GM23248 (cell line): ENCODE measurements at places on chromosomes 5 and 9.

DNA sequence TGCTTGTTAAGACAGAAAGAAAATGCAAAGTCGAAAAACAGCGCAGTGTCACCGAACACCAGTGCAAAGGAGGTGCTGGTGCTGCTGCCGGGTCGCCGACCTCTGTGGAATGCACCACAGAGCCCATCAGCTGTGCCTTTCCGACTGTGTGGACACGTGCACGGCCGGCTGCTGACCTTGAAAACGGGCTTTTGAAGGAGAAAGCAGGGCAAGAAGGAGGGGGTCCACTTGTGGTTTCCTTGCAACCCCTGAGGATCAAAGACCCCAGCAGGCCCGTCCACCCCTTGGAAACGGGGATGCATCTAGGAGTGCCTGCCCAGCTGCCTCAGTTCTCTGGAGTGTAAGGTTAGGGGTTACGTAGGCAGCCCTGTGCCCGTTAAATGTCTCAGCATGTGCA lies 6.2 kb upstream of the OLFM1 start:
- DNase-seq: no peak

- no peak for DNase-seq
These were observed 1854.9 kb downstream of the MAT2B start for GRCh38 chr5:165360366-165360765.

DNA sequence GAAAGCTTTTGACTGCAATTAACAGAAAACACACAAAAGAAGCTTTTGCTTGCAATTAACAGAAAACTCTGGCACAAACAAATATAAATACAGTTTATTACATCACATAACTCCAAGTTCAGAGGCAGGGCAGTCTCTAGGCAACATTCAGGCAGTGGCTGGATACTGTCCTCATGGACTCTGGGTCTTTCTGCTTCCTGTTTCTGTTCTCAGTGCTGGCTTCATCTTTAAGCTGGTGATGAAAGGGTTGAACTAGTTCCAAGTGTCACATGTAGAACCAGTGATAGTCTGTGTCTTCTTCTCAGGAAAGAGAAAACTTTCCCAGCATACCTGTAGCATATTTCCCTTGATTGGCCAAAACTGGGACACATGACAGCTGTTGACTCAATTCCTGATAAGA lies 222.6 kb upstream of the GLRA1 start:
- no peak for DNase-seq

DNA sequence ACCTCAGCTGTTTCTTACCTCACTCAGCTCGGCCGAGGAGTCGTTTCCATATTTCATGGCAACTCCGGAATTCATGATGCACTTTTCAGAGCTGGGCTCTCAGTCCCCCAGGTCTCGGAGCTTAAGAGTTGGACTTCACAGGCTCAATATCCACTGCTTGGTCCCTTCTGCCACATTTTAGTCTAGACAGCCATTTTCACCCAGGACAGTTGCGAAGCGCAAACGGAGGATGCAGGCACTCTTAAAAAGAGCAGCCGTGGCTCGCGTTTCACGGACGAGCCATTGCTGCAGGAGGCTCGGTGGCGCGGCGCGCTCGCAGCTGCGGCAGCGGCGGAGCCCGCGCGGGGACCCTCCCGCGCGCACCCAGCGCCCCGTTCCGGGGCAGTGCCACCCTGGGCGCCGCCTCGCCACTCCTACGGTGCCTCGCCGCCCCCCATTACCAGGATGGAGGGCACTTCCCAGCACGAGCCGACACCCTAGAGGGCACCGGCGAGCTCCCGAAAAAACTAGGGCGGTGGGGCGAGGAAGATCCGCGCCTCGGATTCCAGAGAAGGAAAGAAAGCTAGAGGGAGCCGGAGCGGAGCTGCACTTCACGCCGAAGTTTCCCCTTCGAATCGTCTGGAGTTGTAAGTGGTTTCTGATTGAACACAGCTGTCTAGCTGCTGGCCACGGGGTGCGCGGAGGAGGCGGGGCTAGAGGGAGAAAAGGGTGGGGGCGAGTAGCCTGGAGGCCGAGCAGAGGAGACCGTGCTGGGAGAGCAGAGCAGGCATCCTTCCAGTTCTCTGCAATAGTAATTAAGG lies 140.3 kb downstream of the TSSK1B start:
- DNase-seq: peak; percentile 92

- DNase-seq: peak; percentile 2
These were observed 40.9 kb downstream of the PSIP1 start for GRCh38 chr9:15469862-15470261.

GRCh38 chr9:97964901-97965300 lies 18.2 kb upstream of the ANP32B start:
- no peak for DNase-seq

DNA sequence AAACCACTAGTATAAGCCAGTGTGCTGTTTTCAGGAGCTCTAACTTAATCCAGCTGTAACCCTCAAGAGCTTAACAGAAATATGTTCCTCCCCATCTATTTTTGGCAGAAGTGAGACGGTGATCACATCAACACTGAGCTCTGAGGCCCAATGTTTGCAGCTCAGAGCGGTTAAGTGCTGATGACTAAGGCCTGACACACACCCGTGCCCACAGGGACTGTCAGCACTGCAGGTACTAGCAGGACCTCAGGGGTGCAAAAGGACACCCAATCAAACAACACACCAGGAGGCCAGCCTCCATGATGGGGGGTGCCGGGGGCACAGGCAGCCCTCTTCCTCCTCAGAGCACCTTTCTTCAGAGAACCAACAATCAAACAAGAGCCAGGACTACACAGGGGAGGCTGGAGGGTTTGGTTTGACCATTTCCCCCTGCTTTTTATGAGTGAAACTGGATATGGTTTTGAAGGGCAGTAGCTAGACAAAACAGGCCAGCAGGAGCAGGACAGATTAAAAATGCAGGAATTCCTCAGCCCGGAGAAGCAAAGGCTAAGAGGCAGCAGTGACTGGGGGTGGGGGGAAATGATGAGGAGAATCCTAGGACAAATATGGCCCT lies 61.3 kb downstream of the RAPGEF1 start:
- DNase-seq: peak; percentile 98

GRCh38 chr5:131622633-131623032 lies 12.4 kb downstream of the RAPGEF6 start:
- peak; percentile 80 for DNase-seq

- no peak for DNase-seq
These were observed 150.6 kb upstream of the SMIM23 start for GRCh38 chr5:171635028-171635427.

DNA sequence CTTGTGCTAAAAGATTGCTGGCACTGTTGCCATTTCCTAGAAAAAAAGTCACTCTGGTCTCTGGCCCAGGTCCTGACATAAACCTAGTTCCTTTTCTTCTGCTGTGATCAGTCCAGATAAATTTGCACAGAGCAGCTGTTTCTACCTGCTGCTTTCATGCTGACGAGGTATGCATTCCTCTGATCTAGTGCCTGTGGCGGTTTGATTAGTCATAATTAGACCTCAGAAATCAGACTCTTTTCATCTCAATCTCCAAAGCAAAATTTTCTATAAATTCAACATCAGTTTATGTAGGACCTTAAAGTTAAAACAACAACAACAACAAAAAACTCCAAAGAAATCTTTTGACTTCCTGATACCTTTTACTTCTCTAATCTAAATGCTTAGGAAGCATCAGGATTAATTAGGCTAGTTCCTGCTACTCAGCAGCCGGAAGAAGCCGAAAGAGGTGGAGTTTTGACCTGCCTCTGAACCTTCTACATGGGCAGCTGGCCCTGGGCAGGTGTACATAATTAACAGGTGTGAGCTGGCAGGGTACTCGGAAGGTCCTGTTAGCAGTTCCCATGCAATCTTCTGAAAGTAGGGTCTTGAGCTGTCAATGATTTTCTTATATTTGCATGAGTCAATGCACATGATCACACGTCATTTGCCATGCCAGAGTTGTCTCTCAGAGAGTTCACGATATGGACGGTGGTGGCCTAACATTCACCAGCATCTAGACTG lies 83.3 kb upstream of the CCDC112 start:
- no peak for DNase-seq

DNA sequence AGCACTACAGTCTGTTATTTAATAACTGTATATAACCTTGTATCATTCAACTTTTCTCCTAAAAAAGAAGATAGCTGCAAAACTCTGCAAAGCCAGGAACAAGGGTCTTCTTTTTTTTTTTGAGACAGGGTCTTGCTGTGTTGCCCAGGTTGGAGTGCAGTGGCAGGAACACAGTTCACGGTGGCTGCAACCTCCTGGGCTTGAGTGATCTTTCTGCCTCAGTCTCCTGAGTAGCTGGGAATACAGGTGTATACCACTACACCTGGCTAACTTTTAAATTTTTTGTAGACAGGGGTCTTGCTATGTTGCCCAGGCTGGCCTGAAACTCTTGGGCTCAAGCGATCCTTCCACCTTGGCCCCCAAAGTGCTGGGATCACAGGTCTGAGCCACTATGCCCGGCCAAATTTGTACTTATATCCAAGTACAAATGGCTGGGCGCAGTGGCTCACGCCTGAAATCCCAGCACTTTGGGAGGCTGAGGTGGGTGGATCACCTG lies 19.2 kb downstream of the RIOK2 start:
- no peak for DNase-seq

DNA sequence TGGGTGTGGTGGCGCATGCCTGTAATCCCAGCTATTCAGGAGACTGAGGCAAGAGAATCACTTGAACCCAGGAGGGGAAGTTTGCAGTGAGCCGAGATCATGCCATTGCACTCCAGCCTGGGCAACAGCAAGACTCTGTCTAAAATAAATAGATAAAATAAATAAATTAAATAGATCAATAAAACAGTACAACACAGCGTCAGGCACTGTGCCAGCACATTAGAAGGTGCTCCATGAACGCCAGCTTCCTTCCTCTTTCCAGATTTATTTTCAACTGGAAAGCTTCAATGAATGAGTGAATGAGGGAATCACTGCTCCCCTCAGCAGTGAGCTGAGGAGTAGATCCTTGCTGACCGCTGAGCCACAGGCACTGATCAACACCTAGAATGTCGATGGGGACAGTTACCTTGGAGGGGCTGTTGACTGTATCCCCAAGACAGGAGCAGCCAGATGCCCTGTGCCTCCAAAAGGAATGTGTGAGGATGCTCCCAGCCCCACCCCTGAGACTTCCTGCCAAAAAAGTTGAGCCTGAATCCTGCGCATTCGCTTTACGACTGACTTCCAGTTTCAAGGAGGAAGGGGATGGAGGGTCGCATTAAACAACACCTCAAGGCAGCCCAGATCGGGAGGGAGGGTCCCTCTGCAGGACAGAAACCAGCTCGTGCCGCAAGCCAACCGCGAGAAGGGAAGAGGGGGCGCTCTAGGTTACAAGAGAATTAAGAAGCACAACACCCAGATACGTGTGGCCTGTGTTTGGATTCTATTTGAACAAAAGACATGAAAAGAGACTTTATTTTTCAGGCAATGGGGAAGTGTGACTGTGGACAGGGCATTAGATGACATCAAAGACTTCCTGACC lies 54.0 kb upstream of the CNOT6 start:
- DNase-seq: no peak

DNA sequence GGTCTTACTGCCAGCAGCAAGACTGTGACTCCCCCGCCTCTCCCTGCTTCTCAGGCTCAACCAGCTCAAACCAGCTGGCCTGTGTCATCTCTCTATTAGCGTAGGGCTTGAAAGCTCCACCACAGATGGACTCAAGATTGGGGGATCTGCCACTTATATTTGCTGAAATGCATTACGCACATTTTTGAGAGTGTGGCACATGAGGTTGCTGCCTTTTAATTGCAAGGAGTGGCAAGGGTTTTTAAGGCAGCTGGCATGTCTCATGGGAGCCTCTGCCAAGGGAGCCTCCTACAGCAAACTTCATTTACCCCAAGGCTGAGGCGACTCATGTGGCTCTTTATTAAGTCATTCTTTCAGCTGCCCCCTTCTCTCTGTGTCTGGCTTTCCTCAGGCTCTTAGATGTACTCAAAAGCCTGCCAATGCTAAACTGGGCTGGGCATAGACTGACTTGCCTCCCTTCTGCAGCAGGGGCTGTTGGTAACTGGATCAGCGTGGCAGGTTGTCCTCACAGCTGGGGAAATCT lies 219.3 kb downstream of the SMARCA2 start:
- DNase-seq: peak; percentile 63

DNA sequence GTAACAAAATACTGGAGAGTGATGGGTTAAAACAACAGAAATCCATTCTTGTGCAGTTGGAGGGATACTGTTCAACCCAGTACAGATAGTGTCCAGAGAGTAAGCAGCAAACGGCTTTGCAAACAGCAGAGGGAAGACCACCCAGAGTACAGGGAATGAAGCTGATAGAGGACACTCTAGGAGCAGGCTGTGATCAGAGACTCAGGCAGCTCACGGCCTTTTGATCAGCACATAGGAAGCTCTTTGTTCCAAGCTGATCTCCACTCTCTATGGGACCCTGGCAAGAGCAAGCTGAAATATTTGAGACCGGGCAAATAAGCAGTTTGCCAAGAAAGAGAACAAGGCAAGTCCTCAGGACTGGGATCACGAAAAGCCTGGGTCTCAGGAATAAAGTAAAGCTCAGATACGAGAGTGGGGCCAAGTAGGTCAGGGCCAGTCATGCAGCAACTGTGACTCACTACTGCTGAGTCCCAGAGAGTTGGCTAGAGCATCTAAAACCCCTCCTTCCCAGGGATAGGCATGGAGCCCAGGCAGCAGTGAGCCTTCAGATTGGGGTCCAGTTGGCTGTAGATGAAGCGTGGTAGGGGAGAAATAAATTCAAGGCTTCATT lies 52.4 kb downstream of the MELK start:
- peak; percentile 90 for DNase-seq
